ENCODE measurements at places on chromosomes 4 and X.
A peak's percentile ranks its signal among the peaks of the same experiment; 100 is the strongest.

- DNase-seq: no peak
Measured at GRCh38 chr4:184235526-184235925, 17.9 kb upstream of the ENPP6 start.

DNA sequence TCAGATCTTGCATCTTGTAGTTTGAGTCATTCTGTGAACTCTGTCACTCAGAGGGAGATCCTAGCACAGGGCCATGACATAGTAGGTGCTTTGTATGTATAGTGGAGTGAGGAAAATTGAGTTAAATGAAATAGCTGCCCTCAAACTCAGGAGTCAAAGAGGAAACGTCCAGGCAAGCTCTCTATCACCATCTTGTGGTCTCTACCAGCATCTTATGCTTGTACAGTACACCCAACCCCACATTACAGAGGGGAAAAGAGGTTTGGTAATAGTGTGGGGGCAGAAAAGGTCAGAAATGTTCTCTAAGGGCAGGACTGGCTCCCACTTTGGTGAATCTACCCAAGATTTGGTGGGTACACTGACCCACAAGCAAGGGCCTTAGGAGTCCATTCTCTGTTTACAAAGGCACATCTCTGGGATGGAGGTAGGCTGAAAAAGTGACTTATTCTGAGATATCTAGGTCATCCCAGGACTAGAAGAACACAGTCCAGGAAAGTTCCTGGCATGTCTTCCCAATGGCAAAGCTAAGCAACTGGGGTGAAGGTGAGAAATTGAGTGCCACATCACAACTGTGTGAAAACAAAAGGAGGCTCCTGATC is 131.8 kb downstream of the OR13H1 start:
- peak; percentile 13 for DNase-seq

GRCh38 chr4:30056016-30056766 is 664.0 kb upstream of the PCDH7 start:
- DNase-seq: no peak

DNA sequence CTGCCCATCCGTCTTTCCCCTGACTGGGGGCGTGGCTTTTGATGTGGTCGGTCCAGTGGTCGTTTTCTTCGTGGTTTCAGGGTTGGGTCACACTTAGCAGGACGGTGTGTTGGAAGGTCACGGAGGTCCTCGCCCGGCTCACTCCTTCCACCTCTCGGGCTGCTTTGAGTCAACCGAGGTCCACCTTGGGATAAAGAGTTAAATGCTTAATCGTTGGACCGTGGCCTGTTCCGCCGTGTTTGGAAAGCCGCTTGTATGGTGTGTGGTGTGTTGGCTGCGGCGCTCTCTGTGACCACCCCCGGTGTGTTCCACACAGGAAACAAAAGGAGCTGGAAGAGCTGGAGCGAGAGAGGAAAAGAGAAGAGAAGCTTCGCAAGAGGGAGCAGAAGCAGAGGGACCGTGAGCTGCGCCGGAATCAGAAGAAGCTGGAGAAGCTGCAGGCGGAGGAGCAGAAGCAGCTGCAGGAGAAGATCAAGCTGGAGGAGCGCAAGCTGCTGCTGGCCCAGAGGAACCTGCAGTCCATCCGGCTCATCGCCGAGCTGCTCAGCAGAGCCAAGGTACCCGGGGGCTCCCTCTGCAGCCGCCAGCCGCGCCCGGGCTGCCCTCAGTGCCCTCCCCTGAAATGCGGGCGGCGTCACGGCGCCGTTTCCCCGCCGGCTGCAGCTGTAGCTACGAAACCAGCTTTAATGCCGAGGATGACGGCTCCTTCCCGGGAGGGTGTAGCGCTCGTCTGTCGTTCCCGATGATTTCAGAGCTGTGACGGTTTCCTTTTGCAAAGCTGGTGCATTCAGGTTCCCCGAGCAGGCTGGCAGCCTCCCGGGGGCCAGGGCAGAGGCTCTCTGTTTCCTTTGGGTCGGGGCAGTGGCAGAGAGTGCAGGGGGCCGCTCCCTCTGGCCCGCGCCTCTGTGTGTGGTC is 7.7 kb downstream of the AKAP17A start:
- no peak for DNase-seq

DNA sequence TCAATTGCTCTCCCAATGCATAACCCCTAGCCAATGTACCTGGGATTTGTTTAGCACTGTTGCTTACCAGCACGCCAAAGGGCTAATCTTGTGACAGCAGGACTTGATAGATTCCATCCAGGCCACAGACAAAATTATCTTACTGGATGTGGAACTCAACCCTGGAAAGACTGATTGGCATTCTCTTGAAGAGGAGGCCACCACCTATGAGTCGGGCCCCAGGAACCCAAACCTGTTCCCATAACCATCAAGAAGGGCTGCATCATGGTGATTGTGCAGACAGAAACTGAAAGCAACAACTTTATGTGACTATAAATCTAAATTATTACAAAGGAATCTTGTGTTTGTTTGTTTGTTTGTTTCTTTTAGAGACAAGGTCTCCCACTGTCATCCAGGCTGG is 19.9 kb upstream of the TMEM255A start:
- no peak for DNase-seq

DNA sequence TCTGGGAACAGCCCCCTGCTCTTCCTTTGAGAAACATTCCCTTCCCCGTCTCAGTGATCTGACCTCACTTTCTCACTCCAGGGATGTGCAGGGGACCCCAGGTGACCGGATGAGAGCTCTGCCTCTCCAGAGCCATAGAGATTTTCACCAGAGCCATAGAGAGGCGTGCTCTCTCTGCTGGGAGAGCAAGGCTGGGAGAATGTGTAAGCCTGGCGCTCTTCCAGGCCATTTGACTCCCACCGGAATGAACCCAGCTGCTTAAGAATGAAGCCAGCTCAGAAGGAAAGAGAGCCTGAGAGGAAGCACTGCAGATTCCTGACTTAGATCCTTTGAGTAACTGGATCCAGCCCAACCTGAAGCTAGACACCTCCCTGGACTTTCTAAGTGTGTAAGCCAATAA is 106.4 kb downstream of the DHX15 start:
- peak; percentile 13 for DNase-seq

GRCh38 chr4:12697970-12698369 is 786.2 kb downstream of the RAB28 start:
- DNase-seq: no peak

DNA sequence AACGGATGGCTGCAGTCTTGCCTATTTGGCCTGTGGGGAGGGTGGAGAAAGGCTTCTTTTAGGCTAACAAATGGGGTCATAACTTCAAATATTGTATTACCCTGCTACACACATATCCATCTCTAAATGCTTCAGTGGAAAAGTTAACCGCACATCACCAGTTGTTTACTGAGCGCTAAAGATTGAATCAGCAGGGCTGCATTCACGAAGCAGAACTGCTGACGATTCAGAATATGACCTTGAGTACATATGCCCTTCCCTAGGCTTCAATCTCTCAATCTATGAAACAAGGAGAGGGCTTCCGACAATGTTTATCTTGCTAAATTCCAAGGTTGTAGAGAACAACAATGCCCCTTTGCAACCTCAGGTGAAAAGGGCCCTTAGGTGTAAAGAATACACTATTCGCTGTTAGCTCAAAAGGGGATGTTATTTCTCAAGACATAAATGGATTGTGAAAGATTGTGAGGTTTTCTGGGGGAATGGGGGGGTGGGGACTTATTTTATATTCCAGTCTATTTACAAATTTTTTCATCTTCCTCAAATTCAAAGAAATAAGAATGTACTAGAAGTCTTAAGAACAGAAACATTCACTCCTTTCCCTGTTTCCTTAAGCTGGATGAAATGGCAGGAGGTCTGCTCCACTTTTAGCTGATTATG is 2.6 kb upstream of the ATP6AP2 start:
- DNase-seq: no peak

- no peak for DNase-seq
Measured at GRCh38 chrX:151184705-151185104, 8.3 kb downstream of the GPR50 start.

GRCh38 chr4:143587703-143588102 is 74.2 kb downstream of the SMARCA5 start:
- no peak for DNase-seq

DNA sequence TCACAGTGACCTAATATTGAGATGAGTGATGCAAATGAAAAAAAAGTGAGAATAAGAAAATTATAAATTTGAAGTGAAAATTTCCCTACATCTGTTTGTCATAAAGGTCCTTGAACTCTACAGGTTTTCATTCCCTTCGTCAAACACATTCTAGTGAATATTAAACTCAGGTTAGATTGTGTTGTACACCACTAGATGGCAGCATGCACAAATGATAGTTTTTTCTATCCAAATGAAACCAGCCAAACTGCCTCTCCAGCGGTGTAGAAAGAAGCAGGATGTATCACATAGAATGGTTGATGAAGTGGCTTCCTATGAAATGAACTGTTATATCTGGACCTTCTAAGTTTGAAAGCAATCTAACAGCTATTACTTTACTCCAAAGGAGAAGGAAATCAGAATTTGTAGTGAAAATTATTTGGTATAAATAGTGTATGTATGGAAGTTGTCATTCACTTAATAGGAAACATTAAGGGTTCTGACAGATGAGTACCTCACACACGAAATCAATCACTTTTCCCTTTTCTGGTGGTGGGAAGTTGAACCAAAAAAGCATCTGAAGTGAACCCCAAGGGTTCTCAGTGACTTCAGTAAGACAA is 382.7 kb downstream of the UNC5C start:
- DNase-seq: peak; percentile 62

GRCh38 chr4:154332681-154333421 is 158.7 kb downstream of the DCHS2 start:
- DNase-seq: peak; percentile 26

DNA sequence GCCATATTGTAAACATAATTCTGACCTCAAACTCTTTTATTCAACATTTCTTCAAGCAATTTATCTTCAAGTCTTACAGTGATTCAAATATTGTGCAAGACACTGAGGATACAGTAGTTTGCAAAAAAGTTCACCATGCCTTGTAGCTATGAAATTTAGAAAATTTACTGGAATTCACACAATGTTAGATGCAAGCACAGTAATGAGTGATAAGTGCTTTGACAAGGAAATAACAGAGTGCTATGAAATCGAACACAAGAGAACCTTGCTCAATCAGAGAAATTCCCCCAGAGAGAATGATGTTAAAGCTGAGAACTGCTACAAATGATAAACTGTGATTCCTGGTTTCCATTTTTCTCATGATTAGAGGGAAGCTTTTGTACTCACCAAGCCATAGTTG is 952.9 kb downstream of the FAT4 start:
- DNase-seq: no peak

DNA sequence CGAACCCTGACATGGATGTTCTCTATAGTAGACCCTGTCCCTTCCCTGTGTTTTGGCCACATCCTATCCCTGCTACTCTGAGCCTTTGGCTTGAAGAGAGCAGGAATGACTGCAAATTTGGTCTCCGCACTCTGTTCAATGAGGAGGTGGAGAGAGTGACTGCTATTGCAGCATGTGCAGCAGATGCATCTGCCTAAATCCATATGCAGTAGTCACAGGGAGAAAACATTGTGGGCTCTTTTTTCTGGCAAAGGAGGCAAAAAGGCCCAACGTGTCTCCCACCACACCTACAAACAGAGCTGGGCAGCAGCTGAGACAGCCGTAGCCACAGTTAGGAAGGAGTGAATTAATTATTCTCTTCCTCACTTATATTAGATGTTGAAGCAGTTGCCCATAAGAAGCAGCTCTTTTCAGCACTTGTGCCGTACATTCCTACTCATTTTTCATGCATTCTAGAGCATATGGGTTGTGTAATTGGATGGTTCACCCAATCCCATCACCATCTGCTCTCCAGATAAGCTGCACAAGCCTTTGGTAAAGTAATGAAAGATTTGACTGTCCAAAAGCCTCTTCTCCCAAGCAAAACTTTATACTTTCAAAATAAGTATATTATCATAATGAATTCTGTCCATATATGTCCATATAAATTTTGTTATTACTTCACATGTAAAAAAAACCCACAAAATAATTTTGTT is 147.9 kb upstream of the FAM47A start:
- DNase-seq: no peak

DNA sequence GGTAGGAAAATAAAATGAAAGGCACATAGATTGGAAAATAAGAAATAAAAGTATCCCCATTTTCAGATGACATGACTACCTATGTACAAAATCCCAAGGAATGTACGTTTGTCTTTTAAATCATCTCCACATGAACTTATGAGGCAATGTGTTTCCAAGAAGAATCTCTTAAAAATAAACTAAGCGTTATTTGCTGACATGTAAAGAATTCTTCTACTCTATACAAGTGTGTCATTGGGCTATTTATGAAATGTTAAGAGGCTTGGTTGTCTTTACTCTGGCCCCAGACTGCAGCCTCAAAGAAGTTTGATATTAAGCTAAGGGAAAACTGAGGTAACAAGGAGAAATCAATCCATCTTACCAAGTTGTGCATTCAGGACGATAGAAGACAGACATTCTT is 17.1 kb downstream of the BEX3 start:
- DNase-seq: no peak

DNA sequence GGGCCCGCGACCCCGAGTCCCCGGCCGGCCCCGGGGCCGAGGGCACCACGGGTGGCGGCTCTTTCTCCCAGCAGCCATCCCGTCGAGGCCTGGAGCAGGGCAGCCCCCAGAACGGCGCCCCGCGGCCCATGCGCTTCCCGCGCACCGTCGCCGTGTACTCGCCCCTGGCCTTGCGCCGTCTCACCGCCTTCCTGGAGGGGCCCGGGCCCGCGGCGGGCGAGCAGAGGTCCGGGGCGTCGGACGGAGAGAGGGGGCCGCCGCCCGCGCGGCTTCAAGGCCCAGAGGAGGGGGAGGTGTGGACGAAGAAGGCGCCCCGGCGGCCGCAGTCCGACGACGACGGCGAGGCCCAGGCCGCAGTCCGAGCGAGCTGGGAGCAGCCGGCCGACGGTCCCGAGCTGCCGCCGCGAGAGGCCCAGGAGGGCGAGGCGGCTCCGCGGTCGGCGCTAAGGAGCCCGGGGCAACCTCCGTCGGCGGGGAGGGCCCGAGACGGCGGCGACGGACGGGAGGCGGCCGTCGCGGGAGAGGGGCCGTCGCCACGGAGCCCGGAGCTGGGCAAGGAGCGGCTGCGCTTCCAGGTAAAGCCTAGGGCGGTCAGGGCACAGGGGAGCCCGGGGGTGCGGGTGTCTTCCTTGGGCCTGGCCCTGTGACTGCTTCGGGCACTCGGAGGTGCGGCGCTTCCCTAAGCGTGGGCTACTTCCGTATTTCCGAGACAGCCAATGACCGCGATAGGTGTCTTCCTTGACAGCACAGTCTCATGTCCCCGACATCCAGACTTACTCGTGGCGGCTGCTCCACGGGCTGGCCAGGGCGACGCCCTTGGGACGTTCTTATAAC is 845 bp downstream of the ZAR1 start:
- no peak for DNase-seq

DNA sequence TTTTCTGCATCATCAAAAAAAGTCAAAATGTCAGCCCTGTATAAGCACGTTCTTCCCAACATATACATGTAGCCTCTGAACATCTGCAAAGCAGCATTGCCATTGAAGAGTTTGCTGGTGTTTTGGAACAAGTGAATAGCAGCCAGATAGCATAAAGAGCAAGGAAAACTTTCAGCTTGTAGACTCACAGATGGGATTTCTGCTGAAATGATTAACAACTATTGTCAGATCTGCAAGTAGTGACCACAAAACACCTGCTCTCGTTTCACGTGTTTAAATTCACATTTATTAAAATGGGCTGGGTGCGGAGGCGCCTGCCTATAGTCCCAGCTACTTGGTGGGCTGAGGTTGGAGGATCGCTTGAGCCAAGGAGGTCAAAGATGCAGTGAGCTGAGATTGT is 123.7 kb downstream of the SPRY1 start:
- DNase-seq: no peak

All from NCI-H1105 treated with DMSO at 0.1 percent for 48 hours (cell line).